ENCODE measurements at places on chromosomes 7 and 10.
A peak's percentile ranks its signal among the peaks of the same experiment; 100 is the strongest.

GRCh38 chr10:23818484-23818883 is 379.6 kb downstream of the OTUD1 start:
- DNase-seq = no peak

- DNase-seq = no peak
These were observed 68.1 kb downstream of the SVOPL start for GRCh38 chr7:138632826-138633602.

GRCh38 chr10:34075254-34075926 is 739.7 kb downstream of the PARD3 start:
- DNase-seq = no peak

GRCh38 chr10:74150204-74150989 is at the start of gene AP3M1:
Gene AP3M1 (minus strand): TSS chr10:74150828. CDS start chr10:74138379, 12,449 bp downstream.
- DNase-seq = peak; percentile 84

DNA sequence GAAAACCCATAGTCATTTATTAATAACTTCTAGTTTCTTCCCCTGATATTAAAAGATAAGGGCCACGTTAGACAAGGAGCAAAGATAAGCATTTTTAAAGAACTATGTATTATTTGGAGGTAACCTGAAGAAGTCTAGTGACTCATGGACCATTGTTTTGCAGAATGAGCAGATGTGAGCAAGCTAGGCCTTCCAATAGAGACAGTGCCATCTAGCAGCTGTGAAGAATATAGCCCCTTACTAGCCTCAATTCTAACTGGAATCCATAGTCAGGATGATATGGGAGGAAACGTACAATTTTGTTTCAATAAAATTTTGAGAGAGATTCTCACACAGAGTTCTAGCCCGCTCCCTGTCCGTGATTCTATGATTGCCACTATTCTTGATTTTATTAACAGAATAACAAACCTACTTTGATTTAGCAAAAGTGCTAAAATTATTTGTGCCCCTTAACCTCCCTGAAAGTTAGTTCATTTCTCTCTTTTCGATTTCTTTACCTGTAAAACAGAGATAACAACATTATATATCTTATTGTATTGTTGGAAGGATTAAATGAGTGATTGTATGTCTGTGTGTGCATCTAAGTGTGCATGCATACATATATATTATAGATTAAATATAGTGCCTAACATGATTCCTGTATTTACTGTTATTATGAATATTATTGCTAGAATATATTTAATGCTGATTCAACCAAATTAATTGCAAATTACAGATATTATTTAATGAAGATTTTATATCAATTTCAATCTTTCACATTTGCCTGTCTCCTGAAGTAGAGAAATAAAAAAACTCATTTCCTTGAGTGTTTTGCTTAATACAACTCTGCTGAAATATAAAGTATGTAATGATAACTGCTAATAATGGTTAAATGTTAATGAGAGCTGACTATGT is 22.7 kb downstream of the FAM237B start:
- no peak for DNase-seq

Data from effector CD4-positive, alpha-beta T cell (primary cell).